ENCODE measurements at places on chromosomes 7 and 10. TPM values are rescaled to one million over a fixed set of nuclear protein-coding genes. Genes with fewer than 3 reads are reported as not detected.

DNA sequence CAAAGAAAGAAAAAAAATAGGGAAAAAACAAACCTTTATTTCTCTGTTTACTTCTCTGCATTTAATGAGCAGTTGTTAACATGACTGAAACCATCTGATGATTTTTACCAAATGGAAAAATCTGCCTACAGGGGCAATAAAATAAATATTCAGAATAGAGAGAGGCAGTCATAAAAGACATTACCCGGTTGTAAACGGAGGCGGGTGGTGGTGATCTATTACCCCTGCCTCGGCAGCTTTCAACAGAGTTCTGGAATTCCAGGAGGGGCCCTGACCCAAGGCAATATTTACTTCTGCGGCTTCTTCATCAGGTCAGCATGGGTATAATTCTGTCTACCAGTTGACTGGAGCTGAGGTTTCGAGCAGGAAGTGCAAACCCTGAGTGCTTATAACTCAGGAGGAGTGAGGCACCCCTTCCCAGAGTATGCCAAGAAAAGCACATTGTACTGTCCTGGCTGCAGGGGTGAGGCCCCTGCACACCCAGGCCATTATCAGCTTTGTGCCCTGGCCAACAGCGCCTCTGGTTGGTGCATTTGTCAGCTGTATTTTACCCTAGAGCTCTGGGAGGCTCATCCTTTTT lies 8.2 kb upstream of the CXCL12 start:
- no peak for DNase-seq

DNA sequence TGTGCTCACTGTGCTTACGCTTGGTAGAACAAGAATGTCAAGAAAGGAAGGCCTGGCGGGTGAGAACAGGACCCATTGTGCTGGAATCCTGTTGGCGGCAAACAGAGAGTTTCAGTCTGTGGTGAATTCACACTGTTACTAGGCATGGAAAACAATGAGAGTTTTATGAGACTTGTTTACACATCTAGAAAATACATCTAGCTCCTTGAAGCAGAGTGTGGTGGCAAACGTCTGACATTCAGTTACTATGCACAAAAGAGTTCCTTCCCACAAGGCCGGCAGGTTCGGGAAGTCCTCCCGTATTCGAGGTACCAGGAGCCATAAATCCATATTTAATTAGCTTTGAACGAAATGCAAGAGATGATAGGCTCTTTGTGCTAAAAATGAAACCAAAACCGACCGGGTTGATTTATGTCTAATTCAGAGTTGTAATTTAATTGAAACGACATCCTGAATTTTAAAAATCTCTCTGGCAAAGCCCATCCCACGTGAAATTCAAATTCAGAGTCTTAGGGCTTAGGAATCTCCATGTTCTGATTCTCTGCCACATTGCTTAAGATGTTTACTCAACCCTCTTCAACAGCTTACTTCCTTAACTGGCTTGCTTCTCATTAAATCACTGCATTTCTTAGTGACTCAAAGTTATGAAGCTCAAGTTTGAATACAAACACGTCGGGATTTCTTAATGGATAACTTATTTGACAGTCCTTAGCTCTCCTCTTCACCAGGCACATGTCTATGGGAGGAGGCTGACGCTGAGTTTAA lies 299.9 kb upstream of the PITRM1 start:
- DNase-seq: no peak

Gene CALHM1
- not detected for total RNA-seq

Gene HHEX
- total RNA-seq: 3.2 TPM

DNA sequence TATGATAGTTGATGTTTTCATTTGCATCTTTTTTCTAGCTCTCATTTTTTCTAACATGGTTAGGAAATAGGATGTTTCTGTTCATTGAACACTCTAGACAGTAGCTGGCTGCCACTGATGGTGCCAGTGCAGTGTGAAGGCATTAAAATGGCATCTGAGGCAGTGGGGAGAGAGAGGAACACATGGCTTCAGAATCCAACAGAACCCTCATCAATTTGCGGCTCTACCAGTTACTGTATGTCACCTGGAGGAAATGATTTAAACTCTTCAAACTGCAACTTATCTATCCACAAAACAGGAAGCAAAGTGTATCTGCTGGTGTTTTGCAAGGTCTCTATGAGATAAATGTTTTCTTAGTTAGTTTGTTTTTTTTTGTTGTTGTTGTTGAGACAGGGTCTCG lies 305.2 kb upstream of the PRKCQ start:
- no peak for DNase-seq

GRCh38 chr10:53022611-53023088 lies 250.1 kb upstream of the MBL2 start:
- no peak for DNase-seq

- no peak for DNase-seq
Measured at GRCh38 chr10:123359539-123359938, 205.3 kb downstream of the BUB3 start.

GRCh38 chr10:124659380-124659779 lies 84.8 kb downstream of the FAM53B start:
- DNase-seq: no peak

DNA sequence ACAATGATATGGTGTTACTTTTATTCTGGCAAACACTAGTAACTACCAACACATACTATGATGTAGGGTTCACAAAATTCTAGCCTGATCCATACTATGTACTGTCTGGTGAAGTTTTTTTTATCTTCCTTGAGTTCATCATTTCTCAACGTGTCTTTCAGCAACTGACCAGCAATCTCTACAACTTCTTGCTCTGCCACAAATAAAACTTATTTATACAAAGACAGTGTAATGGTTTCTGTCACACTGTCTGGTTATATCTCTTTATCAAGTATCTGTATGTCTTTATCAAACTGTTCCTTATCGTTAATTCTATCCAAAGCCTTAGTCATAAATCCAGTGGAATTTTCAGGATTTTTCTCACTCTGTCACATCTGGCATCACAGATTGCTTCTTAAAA lies 69.7 kb downstream of the CUL2 start:
- DNase-seq: no peak

GRCh38 chr10:129942936-129943715 lies 20.9 kb downstream of the EBF3 start:
- no peak for DNase-seq

Gene SMURF1
- total RNA-seq: 29.0 TPM

Gene UTF1
- total RNA-seq: not detected

DNA sequence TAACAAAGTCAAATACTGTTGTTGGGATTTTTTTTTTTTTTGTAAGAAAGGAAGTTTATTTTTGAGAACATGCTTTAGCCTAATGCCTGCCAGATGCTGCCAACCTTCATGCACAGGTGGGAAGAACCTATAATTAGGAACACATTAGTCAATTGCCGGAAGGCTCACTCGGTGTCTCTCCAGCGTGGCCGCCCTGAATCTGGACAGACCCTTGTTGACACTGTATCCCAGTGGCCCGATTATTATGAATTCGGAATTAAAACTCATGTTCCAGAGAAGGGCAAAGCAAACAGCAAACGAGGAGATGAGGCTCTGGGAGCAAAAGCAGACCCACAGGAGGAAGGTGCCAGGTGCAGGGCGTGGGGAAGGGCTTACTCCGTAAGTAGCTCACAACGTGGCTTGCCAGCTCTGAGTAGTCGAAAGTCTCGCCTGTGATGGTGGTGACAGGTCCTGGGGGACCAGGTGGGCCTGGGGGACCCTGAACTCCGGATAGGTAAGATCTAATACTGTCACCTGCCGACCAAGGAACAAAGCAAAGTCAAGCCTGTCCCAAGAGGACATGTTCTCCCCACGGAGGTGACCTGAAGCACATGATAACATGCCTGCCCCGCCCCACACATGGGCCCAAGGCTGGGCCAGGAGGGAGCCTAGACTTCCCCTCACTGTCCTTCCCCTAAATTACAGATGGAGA lies 48.3 kb downstream of the COL17A1 start:
- DNase-seq: no peak

- no peak for DNase-seq
Measured at GRCh38 chr7:82019551-82020475, 250.0 kb upstream of the HGF start.

Gene EPHA1
- total RNA-seq: 44.8 TPM

DNA sequence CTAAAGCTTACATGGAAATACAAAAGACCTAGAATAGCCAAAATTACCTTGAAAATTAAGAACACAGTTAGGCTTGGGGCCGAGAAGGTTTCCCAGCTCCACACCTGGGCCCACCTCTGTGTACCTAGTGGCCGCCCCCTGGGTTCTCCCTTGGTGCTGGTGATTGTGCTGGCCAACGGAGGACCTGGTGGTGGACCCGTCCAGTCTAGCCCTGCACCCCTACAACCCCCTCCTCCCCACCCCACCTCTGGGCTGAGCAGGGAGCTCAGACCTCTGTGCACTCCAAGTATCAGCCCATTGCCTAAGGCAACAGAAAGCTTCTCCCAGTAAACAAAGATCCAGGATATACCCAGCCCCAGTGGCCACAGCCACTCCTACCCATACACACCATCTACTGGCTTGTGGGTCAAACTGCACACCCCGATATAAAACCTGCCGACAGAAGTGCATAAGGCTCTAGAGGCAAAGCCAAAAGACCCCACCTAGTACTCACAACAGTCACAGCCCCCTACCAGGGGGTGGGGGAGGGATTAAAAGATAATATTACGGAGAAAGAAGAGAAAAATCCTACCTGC lies 105.0 kb upstream of the DIP2C start:
- DNase-seq: no peak

DNA sequence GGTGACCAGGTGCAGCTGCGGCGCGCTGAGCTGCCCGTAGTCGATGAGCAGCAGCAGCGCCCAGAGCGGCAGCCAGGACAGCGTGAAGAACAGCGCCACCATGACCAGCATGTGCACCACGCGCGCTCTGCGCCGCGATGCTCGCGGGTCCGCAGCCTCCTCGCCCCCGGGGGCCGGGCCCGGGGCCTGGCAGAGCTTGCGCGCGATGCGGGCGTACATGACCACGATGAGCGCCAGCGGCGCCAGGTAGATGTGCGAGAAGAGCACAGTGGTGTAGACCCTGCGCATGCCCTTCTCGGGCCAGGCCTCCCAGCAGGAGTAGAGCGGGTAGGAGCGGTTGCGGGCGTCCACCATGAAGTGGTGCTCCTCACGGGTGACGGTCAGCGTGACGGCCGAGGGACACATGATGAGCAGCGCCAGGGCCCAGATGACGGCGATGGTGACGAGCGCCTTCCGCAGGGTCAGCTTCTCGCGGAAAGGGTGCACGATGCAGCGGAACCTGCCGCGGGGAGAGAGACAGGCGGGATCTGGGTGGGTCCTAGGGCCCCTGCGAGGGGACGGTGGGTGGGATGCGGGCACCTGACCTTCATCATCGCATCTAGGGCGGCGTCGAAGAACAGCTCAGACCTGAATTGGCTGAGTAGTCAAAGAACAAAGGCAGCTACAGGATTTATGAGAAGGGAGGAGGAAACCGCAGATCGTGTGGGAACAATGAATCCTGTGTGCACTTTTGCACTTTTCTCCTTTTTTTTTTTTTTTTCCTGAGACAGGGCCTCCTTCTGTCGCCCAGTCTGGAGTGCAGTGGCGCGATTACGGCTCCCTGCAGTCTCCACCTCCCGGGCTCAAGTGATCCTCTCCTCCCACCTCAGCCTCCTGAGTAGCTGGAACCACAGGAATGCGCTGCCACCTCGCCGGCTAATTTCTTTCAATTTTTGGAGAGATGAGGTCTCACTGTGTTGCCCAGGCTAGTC lies 22.4 kb upstream of the PPA1 start:
- DNase-seq: no peak

DNA sequence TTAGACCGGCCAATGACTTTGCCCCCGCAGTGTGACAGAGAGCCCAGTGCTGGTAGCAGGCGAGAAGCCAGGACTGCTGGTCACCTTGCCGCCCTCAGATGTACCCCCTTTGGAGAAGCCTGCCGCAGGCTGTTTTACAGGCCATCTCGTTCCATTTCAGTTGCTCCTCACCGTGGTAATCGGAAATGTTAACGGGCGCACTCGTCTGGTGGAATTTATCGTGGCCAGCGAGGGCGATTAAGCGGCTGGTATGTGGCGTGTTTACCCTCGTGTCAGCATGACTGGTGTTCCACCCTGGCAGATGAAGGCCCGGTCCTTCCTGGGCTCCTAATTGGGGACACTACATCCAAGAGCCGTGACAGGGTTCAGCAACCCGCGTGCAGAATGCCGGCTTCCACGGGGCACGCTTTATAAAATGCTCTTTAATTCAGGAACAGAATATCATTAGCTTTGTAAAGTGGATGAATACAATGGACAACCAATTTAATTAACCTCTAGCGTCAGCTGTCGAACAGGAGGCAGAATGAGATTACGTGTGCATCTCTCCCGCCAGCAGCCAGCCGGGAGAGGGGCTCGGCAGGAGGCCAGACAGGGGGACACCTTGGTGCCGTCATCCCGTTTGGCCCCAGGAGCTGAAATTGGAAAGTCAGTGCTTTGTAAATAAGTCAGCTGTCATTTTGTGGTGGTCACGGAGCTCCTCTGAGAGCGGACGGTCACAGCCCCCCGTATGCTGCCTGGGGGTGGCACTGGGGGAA lies 108.3 kb downstream of the NKX6-2 start:
- no peak for DNase-seq

Gene VSTM4
- total RNA-seq: not detected

- DNase-seq: no peak
Measured at GRCh38 chr7:22333680-22334141, 23.2 kb downstream of the RAPGEF5 start.

GRCh38 chr7:17467386-17467945 lies 169.0 kb downstream of the AHR start:
- DNase-seq: no peak

DNA sequence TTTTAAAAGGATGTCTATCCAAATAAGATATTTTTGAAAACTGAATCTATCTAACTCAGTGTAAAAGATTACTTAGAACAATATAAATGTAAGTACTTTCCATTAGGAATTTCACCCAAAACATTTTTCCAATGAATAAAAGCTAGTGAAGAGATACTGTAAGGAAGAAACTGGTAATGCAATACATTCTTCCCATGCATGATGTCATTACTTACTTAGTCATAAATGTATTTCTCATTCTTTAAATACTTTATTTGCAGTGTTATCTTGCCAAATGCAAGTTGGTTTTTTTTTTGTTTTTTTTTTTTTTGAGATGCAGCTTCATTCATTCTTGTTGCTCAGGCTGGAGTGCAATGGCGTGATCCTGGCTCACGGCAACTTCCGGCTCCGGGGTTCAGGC lies 265.6 kb downstream of the PHF14 start:
- DNase-seq: no peak

Gene SAP25
- total RNA-seq: 118 TPM

Gene LAMB1
- 0.13 TPM for total RNA-seq

Gene PRLHR
- not detected for total RNA-seq

GRCh38 chr7:93955304-93955703 lies 33.8 kb downstream of the GNG11 start:
- no peak for DNase-seq

Gene GALNT17
- not detected for total RNA-seq

DNA sequence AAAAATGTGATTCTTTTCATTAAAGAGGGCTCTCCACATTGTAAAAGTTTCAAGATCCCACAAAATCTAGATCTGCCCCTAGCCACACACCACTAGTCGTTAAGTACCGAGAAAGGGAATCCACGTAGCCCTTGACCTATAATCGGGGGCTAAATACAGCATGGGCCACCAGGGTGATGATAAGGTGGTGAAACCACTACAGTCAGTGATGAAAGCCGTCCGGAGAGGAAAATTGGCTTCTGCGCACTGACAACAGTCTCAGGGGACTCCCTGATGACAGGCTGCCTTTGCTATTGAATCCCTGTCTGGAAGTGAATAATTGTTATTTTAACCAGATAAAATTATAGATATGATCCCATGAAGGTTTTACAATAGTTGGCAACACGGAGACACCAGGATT lies 4.6 kb downstream of the TECTB start:
- DNase-seq: no peak

All from naive thymus-derived CD8-positive, alpha-beta T cell (primary cell).